ENCODE measurements at places on chromosomes 12 and 14.

DNA sequence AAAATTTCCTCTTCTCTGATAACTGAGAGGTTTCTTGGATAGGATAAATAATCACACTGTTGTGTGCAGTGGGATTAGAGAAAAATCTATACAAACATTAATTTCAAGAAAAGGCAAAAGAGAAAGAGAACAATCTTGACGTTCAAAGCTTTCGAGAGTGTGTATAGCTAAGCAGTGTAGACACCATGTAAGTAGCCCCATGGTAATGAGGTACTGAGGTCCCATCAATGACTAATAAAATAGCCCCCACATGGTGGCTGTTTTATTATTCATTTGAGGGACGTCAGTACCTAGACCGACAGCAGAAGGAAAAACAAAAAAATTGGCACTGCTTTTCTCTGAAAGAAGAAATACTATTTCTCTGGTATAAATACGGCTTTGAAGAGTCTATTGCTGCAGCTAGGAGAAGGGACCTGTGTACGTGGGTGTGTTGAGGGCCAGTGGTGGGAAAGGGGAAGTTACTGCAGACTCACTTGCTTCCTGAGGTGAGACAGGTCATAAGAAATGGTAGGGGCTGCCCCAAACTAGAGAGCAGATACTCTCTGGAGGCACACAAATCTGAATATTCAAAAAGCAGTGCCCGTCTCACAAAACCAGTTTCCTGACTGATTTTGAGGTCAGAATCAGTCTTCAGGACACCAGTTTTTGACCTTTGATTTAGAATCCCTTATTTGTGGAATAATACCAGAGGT, 339.8 kb downstream of the EMP1 start:
- no peak for DNase-seq

DNA sequence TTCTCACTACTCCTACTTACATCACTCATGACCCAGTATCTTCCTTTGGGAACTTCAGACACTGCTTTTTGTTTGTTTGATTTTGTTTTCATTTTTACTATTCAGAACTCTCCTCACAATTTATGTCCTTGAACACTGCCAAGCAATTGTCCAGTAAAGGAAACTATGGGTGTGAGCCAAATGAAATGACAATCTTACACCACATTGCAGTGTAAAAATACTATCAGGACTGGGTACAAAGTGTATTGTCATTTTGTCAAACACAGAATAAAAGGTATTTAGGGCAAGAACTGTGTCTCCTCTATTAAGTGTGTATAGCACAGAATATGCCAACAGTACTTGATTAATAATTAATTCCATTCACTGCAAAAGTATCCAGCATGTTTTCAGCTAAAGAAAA, 199.3 kb downstream of the ALG10B start:
- no peak for DNase-seq

DNA sequence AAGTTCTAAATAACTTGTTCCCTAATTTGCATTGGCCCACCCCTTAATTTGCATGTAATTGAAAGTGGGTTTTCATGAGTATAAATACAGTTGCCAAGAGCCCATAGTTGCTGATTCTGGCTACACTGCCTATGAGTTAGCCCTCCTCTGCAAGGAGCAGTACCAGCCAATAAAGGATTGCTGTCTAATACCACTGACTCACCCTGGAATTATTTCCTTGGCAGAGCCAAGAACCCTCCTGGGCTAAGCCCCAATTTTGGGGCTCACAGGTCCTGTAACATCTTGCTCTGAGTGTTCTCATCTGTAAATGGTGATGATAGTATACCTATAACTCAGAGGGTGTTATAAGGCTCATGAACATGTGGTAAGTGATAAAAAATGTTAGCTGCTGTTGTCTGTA, 6.8 kb downstream of the TTC8 start:
- peak; percentile 77 for DNase-seq

GRCh38 chr14:23431486-23431885, 4.0 kb downstream of the MYH7 start:
- DNase-seq: no peak

DNA sequence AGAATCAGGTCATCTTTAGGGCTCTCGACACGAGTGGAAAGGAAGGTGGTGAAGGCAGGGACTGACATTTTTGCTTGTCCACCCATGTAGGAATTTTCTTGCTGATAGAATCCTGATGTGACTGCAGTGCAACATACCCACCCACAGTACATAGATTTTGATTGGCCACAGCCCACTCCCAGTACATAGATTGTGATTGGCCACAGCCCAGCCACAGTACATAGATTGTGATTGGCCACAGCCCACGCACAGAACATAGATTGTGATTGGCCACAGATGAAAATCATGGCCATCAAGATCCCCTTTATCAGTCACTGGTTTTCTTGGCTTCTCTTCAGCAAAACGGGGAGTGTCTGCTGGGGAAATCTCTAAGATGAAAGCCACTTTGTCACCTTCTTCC, 1041.5 kb downstream of the AACS start:
- no peak for DNase-seq
